Glutamatergic neuron (in vitro differentiated cells): ENCODE measurements at places on chromosomes 7 and 10. TPM values are rescaled to one million over a fixed set of nuclear protein-coding genes. Genes with fewer than 3 reads are reported as not detected.
A peak's percentile ranks its signal among the peaks of the same experiment; 100 is the strongest.

DNA sequence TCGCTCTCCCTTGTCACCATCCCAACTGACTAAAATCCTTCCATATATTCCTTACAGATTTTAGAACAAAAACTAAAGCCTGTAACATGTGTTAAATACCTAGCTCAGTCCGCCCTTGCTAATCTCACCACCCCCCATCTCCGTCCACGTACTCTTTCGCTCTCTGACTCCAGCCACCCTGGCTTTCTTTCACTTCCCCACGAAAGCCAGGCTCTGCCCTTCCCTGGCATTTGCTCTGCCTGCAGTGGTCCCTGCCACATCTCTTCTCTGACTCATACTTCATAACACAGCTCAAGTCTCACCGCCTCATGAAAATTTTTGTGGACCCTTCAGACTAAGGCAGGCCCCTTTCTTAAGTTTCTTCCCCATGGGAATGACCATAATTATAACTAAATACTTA lies 11.7 kb upstream of the GPAM start:
- DNase-seq, result no peak

GRCh38 chr10:31607481-31607880 lies 288.5 kb downstream of the ZEB1 start:
- DNase-seq, result no peak

DNA sequence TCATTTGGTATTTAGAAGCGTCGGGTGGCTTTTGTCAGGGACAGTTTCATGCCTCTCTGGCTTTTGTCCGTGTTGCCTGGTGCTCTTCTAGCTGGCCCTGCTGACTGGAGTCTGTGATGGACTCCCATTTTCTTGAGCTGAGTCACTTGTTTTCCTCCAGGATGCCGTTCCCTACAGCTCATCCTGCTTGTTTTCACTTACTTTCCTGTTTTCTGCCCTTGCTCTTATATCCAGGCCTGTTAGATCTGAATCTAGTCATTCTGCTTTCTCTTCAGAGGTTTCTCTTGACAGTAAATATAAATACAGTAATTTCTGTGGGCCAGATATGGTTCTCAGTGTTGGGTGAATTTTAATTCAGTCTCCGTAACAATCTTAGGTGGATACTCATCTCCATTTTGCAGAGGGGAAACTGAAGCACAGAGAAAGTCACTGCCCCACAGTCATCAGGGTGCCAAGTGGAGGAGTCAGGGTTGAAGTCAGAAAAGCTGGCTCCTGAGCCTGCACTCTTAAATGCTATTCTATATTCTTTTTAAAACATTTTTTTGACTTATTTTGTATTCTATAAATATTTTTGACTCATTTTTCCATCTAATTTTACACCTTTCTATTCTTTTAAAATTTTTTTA lies 85.4 kb downstream of the CCNY start:
- DNase-seq, result no peak

DNA sequence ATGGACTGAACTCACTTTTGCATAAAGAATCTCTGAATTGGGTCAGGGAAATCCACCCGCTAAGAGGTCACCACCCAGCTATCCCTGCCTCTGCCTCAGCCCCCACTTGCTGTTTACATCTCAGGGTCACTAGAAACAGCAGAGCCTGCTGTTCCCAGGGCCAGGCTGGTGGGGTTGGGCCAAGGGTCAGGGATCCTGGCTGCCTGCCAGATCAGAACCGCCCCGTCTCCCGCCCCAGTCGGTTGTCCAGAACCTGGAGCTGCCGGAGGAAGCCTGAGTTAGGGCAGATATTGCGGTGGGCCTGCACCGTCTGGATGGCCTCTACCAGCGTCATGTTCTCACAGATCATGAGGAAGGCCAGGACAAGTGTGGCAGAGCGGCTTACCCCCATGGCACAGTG lies 17.0 kb upstream of the SAMD8 start:
- no peak for DNase-seq

MGAM2 gene
- total RNA-seq, result not detected

OPN4 gene
- total RNA-seq, result not detected

GRCh38 chr10:19983880-19984565 lies 167.8 kb downstream of the PLXDC2 start:
- DNase-seq, result no peak

DNA sequence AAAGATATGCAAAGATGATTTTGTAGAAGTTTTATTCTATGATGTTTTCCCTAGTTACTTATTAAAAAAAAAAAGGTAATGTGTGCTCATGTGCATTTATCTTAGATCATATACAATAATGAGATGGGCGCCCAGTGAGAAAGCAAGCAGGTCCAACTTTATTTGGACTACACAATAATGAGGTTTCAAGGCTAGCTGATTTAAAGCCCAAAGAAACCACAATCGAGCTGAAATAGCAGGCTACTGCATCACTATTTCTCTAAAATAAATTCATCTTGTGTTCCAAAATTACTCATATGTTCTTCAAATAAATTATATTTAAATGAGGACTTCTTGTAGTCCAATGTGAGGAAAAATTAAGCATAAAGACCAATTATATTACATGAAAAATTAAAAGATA lies 110.1 kb downstream of the JMJD1C start:
- no peak for DNase-seq

ZNF117 gene
- 34.0 TPM for total RNA-seq

GRCh38 chr7:87173471-87173870 lies 21.2 kb downstream of the DMTF1 start:
- DNase-seq, result no peak

GRCh38 chr7:132647311-132647710 lies 71.0 kb upstream of the PLXNA4 start:
- no peak for DNase-seq

- no peak for DNase-seq
Measured at GRCh38 chr10:59807629-59808620, 54.7 kb upstream of the MRLN start.

GRCh38 chr7:24932815-24933214 lies 47.2 kb downstream of the OSBPL3 start:
- no peak for DNase-seq

DNA sequence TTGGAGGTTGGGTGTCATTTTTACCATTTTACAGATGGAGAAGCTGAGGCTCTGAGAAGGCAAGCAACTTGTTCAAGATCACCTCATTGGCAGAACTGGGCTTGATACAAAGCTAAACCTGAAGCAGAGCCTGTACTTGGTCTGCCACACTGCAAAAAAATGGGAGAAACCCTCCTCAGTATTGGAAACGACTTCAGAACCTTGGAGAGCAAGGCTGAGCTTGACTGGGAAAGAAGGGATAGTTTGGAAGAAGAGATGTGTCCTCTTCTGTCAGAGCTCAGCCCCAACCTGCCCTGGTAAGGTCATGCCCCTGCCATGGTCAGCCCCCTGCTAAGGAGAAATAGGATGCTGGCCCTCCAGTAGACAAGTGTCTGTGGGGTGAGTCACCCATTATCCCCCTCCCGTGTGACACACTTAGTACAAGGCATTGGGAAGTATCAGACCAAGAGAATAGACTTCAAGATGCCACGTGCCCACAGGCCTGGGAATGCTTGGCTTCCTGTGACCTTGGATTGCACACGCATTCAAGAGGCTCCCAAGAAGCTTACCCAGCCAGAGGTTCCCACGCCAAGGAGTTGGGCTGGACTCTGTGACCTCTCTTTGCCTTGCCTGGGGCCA lies 56.2 kb upstream of the SMNDC1 start:
- no peak for DNase-seq

WNT8B gene
- total RNA-seq, result not detected

- no peak for DNase-seq
Measured at GRCh38 chr10:130487566-130487965, 351.4 kb downstream of the GLRX3 start.

NHLRC2 gene
- total RNA-seq, result 23.5 TPM

TTYH3 gene
- 324 TPM for total RNA-seq

GRCh38 chr7:138872576-138872975 lies 74.6 kb upstream of the ATP6V0A4 start:
- DNase-seq, result no peak

DNA sequence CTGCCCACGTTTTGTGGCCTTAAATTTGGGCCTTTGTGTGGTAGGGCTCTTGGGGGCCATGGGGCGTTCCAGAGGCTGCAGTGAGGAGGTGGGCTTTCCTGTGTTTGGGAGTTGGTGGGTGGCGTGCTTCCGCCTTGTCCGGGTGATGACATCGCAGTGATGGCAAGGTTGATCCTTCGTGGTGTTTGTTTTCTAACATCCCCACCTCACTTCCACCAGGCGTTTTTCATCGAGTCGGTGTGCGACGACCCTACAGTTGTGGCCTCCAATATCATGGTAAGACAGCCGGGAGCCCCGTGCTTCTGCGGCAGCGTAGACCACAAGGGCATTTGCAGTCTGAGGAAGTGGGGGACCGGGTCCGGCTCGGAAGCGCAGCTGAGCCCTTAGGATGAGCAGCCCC lies 14.2 kb downstream of the PFKFB3 start:
- no peak for DNase-seq

- no peak for DNase-seq
Measured at GRCh38 chr7:138468244-138469123, 8.4 kb downstream of the TRIM24 start.

DLX6 gene
- total RNA-seq, result not detected

GRCh38 chr7:137593115-137593711 lies 249.7 kb upstream of the PTN start:
- no peak for DNase-seq

GRCh38 chr7:39624442-39624807 lies 1.1 kb downstream of the RALA start:
- DNase-seq, result no peak

HTRA1 gene
- 1.4 TPM for total RNA-seq

GRCh38 chr10:79054203-79055099 lies 14.3 kb upstream of the ZMIZ1 start:
- DNase-seq, result peak; percentile 8

FANK1 gene
- total RNA-seq, result 0.59 TPM

SFR1 gene
- total RNA-seq, result 4.7 TPM

DNA sequence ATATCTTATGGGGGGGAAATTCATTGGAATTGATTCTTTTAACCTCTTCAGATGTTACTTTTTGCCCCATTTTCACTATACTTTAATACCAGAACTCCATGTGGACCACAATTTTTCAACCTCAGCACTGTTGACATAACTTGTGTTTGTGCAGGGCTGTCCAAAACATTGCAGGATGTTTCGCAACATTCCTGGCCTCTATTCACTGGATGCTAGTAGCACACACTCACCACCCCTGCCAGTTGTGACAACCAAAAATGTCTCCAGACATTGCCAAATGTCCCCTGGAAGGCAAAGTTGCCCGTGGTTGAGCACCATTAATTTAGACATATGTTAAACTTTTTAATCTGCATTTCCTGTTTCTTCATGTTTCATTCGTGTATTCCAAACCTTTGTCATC lies 234.7 kb downstream of the GFRA1 start:
- DNase-seq, result no peak

DNTT gene
- not detected for total RNA-seq

GRCh38 chr10:132187430-132188138 lies 836 bp downstream of the DPYSL4 start:
- DNase-seq, result peak; percentile 63

GRCh38 chr10:60310740-60311139 lies 78.9 kb downstream of the ANK3 start:
- no peak for DNase-seq

C10orf53 gene
- 0.25 TPM for total RNA-seq

- DNase-seq, result no peak
Measured at GRCh38 chr10:117237401-117237991, 3.4 kb upstream of the SLC18A2 start.

- DNase-seq, result no peak
Measured at GRCh38 chr7:154910125-154910524, 92.8 kb downstream of the PAXIP1 start.

GRCh38 chr10:54120806-54121205 lies 680.2 kb downstream of the PCDH15 start:
- DNase-seq, result no peak

- DNase-seq, result peak; percentile 25
Measured at GRCh38 chr10:99598781-99599509, 21.3 kb downstream of the SLC25A28 start.

RBM48 gene
- total RNA-seq, result 15.4 TPM

SPDYE16 gene
- total RNA-seq, result 0.20 TPM

DNA sequence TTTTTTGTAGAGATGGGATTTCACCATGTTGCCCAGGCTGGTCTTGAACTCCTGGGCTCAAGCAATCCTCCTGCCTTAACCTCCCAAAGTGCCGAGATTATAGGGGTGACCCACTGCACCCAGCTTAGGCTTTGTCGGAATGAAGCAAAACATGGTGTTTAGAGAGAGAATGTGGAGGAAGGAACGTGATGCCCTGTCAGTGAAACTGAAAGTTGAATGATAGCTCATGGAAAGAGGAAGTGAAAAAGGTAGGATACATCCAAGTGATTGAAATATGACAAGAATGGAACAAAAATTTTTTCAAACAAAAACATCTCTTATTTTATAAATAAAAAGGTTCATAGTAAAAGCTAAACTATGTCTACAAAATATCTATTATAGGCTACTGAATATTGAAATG lies 5.9 kb downstream of the AKAP9 start:
- DNase-seq, result no peak

- no peak for DNase-seq
Measured at GRCh38 chr10:112855134-112855533, 94.9 kb upstream of the TCF7L2 start.

GRCh38 chr10:19048891-19049290 lies 290 bp downstream of the MALRD1 start:
- DNase-seq, result no peak

CFAP46 gene
- total RNA-seq, result 5.2 TPM

DNA sequence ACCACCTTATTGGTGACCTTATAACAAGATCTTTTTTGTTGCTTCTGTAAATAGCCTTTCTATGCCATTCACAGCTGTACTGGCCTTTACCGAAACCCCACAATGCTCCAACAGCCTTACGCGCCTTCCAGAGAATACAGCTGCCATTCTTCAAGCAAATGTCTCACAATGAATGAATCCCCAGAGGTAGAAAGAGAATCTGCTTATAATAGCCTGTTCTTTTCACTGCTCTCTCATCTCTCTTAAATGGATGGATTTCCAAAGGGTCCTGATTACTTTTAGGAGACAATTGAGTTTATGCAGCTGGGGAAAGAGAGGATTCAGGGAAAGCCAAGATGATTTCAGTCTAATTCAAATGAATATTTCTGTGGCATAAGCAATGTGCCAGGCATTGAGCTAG lies 183.1 kb upstream of the PDE1C start:
- no peak for DNase-seq

LRIT2 gene
- total RNA-seq, result not detected

DNA sequence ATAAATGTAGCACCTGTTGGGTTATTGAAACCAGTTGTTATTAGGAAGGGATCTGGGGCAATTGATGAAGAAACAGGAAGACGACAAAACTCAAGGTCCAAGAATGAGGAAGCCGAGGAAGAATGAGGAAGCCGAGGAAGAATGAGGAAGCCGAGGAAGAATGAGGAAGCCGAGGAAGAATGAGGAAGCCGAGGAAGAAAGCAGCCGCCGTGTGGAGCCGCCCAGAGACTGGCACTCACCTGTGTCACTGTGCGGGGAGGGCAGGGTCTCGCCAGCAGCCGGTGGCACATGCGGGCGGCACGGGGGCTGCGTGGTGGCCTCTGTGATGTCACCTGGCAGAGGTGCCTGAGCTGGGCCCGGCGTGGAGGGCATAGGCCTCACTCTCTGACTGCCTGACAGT lies 71.1 kb upstream of the CFAP46 start:
- DNase-seq, result no peak

GRCh38 chr7:104627516-104627915 lies 299.1 kb downstream of the LHFPL3 start:
- no peak for DNase-seq

GRCh38 chr10:74123081-74123480 lies 27.5 kb downstream of the AP3M1 start:
- DNase-seq, result no peak

TWIST1 gene
- not detected for total RNA-seq
